ENCODE measurements at places on chromosomes 12 and 14.

GRCh38 chr12:58914457-58914856 lies 5.8 kb downstream of the LRIG3 start:
- DNase-seq, result no peak

- no peak for DNase-seq
These were observed 19.2 kb downstream of the PLEK2 start for GRCh38 chr14:67392800-67393199.

- no peak for DNase-seq
These were observed at the start of gene FOXN4 for GRCh38 chr12:109308534-109309380. TSS of gene FOXN4 (minus strand) at chr12:109309284. CDS start at chr12:109308321, 963 bp downstream.

- DNase-seq, result no peak
These were observed 2.1 kb downstream of the TSPAN11 start for GRCh38 chr12:30928356-30929244.

DNA sequence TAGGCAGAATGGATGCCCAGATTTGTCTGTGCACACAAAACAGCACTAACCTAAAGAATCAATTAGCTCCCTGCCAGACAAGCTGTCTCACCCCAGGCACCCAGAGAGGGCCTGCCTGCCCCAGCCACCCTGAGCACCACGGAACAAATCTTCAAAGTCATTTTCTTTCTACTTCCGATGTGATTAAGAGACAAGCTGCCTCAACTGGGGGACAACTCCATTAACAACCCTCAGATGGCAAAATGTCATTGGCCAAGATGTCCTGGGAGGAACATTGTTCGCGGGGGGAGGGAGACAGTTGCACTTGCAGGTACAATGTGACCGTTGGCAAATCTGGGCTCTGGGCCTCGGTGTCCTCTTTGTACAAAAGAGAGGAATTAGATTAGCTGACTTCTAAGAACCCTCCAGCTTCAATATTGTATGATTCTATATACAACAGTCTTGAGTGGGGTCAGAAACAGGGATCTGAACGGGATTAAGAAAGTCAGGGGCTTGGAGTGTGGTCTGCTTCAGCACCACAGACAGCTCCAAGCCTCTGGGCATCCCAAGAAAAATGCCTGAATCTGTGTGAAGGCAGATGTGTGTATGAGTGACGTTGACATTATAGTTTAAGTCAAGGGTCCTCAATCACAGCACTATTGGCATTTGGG lies 42.8 kb upstream of the CMKLR1 start:
- no peak for DNase-seq

- no peak for DNase-seq
These were observed 158.0 kb downstream of the ETV6 start for GRCh38 chr12:11807458-11807857.
